ENCODE measurements at places on chromosomes 11 and 22.

- DNase-seq: no peak
These were observed 13.3 kb downstream of the PATZ1 start for GRCh38 chr22:31332886-31333285.

DNA sequence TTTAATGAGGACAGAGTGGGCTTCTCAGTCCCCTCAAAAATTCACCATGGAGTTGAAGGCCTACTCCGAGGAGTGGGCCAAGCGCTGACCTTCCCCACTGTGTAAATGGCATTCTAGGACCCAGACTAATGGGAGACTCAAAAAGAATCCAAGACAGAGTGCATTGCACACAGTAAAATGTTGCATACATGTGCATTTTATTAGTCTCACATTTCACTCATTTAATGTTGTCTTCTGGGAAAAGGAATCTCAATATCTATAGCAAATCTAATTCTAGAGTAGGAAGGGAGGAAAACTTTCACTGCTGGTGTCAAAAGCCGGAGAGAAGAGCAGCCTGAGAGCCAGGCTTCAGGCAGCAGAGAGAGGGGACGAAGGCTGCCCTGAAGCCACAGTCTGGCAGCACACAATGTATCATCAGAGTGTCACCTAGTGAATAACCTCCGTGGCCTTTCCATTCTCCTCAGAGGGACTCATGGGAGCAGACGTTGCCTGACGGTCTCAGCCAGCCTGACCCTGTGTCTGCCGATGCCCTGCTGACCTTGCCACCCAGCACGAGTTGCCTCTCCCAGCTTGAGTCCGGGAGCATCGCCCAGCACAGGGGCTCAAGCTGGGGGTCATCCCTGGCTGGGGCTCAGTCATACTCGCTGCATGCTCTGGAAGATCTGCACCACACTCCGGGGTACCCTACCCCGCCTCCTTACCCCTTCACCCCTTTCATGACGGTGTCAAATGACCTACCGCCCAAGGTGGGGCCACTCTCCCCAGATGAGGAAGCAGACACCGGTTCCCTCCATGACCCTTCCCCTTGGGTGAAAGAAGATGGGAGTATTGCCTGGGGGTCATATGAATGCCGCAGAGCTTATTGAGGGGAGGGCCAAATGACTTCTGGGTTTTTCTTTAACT lies 12.9 kb upstream of the POU2AF3 start:
- no peak for DNase-seq

- DNase-seq: no peak
These were observed 82.4 kb upstream of the VPREB1 start for GRCh38 chr22:22161924-22162851.

GRCh38 chr11:85165819-85166218 lies 461.3 kb downstream of the DLG2 start:
- DNase-seq: no peak

DNA sequence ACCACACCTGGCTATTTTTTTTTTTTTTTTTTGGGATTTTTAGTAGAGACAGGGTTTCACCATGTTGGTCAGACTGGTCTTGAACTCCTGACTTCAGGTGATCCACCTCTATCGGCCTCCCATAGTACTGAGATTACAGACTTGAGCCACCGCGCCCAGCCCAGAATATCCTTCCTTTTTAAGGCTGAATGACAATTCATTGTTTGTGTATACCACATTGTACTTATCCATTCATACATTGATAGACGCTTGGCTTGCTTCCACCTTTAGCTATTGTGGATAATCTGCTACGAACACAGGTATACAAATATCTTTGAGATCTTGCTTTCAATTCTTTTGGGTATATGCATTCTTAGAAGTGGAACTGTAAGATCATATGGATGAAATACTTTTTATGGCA lies 10.8 kb upstream of the RASSF10 start:
- no peak for DNase-seq

GRCh38 chr11:58739725-58740430 lies 8.1 kb upstream of the GLYAT start:
- DNase-seq: no peak

- no peak for DNase-seq
These were observed 118.0 kb downstream of the SNX19 start for GRCh38 chr11:130798280-130798679.

- DNase-seq: no peak
These were observed 7.1 kb downstream of the PHLDB1 start for GRCh38 chr11:118614511-118614910.

- no peak for DNase-seq
These were observed 8.0 kb downstream of the POLD4 start for GRCh38 chr11:67345247-67345919.

DNA sequence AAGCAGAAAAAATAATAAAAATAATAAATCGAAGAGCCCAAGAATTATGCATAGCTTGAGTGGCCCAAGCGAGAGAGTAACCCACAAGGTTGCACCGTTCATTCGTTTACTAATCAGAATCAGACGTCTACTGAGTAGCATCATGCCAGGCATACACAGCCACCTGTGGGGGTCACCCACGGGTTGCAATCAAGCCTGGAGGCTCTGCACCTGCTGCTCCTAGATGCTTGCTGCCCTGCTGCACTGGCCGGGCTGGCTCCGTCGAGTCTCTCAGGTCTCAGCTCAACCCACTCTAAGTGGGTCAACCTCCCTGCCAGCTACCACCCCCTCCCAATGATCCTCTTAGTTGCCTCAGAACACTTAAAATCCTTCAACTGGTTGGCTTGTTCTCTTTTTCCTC lies 2.0 kb upstream of the TESMIN start:
- DNase-seq: no peak

DNA sequence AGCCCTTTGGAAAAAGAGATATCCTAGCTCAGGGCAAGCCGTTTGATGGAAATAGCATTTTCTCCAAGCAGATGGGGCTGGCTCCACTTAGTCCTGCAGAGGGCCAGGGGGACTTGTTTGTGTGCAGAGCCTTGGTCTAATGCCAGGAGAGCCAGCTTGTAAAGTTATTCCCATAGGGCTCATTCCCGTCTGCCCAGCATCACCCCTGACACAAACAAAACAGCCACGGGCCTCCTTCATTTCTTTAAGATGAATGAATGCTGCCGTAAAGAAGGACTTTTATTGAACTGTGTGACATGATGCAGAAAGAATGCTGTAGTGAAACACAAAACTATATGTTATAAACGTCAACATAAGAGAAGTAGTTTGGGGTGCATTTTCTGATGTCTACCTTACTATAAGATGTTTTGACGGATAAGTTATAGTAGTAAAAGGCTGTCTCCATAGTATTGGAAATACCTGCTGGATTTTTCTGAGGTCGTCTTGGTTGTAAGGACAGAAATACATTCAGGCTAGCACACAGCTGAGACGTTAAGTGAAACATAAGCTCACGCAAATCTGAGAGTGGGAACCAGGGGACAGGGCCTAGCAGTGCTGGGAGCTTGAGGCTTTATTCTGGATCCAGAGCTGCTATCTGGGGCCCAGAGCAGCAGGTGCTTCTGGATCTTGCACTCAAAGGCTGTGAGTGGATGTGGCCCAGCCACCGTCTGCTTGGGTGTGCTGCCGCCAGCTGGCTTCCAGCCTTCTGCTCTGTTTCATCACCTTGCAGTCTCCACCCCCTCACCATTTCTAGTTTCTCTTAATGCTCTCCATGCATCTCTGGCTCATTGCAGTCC lies 53.3 kb downstream of the NCAM1 start:
- DNase-seq: no peak

GRCh38 chr22:48803948-48804810 lies 1023.5 kb downstream of the BRD1 start:
- no peak for DNase-seq

Measured in stimulated activated CD4-positive, alpha-beta T cell treated with anti-CD3 and anti-CD28 coated beads, Interleukin-1b, Interleukin-23, amount 100 ng/mL, for 1 hour (primary cell).